ENCODE measurements at places on chromosomes 3 and 15.

- no peak for DNase-seq
These were observed 31.1 kb downstream of the FAH start for GRCh38 chr15:80183886-80184285.

DNA sequence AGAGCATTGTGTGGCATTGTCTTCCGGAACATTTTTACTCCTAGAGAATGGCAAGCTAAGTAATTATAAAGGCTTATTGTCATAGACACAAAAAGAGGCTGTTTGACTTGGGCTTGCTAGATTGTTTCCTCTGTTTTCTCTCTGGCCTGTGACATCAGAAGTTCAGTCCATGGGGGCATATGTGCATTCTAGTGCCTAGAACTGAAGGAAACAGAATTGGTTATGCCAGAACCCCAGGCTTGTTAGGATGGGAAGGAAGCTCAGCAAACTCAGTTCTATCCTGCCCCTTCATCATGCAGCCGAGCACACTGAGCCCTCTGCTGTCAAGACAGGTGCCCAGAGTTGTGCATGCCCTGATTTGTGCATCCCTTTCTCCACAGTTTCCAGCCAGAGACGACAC, 131.3 kb downstream of the PDE8A start:
- no peak for DNase-seq

DNA sequence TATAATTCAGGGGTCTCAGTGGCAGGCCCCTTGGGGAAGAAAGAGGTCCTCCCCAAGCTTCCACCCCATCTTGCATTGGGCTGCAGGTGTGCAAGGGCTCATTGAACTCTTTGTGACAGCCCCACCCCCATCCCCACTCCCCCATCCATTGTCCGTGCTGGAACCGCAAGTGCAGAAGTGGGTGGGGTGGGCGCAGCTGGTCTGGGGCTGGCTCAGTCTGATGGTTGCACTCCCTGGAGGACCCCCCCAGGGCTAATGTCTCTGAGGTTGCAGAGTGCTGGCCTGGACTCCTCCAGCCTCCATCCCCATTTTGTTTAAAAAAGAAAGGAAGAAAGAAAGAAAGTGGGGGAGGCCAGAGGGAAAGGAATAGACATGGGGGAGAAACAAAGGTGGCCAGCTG, 42.3 kb upstream of the ARL8B start:
- no peak for DNase-seq

- no peak for DNase-seq
These were observed 10.0 kb downstream of the TIMMDC1 start for GRCh38 chr3:119508172-119508845.

GRCh38 chr15:67047149-67047661, 18.2 kb upstream of the SMAD3 start:
- DNase-seq: no peak

DNA sequence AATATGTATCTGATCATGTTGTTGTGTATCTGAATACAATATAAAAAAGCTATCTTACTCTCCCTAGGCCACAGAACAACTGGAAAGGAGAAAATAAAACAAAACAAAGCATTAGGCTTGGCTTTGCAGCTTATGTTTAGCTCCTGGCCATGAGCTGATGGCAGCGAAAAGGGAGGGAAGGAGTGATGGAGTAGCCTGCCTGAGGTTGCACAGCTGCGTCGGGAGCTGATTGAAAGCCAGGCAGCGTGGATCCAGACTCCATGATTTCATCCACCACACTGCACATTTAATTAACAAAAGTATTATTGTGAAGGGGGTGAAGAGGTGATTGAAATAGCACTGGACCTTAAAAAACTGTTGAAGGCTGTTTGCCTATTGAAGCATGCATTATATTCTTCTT, 212.2 kb downstream of the GABRG3 start:
- DNase-seq: no peak

- DNase-seq: no peak
These were observed 26.0 kb downstream of the MME start for GRCh38 chr3:155106119-155106518.

GRCh38 chr15:47517737-47518136, 199.6 kb upstream of the SEMA6D start:
- DNase-seq: no peak

DNA sequence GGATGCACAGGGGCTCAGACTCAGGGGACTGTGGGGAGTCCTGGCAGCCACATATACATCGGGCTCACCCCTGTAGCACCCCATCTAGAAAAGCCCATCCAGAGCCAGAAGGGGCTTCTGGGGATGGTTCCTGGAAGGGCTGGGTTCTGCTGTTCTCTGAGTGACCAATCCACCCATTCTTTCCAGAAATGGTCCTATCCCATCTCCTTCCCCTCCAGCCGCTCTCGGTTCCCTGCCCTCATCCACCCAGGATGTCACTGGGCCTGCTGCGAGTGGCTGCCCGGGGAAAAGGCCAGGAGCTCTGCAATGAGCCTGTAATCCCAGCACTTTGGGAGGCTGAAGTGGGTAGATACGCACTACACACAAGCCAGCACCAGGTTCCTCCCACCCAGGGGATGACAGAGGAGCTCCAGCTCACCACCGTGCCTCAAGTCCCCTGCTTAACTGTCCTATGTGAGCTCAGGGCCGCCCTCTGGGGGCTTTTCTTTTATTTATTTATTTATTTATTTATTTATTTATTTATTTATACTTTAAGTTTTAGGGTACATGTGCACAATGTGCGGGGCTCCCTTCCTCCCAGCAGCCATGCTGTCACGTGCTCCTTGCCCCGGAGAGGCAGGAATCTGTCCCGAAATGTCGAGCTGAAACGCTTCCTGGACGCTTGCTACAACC, 13.6 kb upstream of the CSK start:
- DNase-seq: no peak

DNA sequence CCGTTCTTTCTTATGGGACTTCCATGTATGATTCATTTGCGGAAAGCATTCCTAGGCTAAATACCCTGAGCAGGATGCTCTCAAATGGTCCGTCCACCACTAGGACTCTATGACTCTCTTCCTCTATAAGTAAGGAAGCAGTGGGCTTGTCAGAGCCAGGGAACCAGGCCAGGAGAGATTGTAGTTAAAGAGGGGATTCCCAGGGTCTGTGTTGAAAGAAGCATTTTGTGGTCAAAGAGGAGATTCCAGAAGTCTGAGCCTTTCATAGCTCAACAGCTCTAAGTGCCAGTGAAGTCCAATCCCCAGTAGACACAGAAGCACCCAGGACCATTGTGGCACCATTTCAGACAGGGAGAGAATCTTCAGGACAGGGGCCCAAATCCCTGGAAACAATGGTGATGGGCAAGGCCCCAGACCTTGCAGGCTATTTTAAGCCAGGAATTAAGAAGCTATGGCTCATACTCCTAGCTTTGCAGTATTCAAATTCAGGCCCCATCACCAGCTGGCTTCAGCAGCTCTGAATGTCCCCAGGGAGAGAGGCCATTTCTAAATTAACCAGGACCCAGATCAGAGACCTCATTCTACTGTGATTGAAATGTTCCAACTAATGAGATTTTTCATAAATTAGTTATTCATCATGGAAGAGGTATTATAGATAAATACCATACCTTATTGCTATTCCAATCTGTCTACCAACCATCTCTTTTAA, 81.7 kb downstream of the CD47 start:
- no peak for DNase-seq

GRCh38 chr3:129239991-129240390, 9.4 kb upstream of the COPG1 start:
- no peak for DNase-seq

GRCh38 chr3:70824773-70825172, 512.3 kb upstream of the MDFIC2 start:
- no peak for DNase-seq

GRCh38 chr15:90807786-90808086, 60.7 kb upstream of the FURIN start:
- DNase-seq: no peak

DNA sequence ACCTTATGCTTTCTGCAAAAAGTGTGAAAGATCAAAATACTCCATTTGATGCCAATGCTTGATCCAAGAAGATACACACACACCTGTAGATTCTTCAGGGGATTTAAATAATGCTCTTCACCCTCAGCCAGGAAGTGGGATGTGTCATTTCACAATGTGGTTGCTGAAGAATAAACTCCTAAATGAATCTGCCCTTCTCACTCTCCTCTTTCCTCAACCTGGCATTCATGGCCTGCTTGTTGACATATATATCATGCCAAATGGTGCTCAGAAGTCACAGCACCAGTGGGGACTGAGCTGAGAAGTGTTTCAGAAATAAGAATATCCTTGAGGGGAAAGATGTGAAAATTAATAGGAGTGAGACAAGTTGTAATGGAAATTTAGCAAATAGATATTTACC, 146.6 kb upstream of the ARHGEF26 start:
- no peak for DNase-seq

DNA sequence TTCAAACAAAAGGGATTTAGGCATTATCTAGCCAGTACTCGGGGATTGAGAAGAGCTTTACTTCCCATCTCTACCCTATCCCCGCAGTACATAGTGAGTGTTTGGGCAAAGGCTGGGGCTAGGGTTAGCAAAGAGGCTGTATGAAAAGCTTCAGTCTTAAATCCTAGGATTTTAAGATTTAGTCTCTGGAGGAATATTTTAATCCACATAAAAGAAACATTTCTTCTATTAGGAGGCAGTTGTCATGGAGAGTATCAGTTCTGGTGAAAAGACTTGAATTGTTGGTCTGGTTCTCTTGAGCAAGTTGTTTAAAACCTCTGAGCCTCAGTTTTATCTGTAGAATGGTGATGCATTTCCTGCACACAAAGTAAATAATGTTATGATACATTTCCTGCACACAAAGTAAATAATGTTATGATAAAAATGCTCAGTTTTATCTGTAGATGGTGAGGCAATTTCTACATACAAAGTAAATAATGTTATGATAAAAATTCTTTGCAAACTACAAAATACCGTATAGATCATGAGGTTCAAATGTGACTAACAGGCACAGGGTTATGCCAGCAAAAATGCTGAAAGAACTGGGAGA, 53.9 kb upstream of the ZBED2 start:
- no peak for DNase-seq

GRCh38 chr15:65904301-65904700, 35.0 kb downstream of the RAB11A start:
- DNase-seq: no peak

GRCh38 chr15:39828374-39828931, 45.8 kb upstream of the FSIP1 start:
- DNase-seq: no peak
